ENCODE measurements at places on chromosomes 2 and 18. TPM values are rescaled to one million over a fixed set of nuclear protein-coding genes. Genes with fewer than 3 reads are reported as not detected.

The SCYGR6 gene
- not detected for total RNA-seq

DNA sequence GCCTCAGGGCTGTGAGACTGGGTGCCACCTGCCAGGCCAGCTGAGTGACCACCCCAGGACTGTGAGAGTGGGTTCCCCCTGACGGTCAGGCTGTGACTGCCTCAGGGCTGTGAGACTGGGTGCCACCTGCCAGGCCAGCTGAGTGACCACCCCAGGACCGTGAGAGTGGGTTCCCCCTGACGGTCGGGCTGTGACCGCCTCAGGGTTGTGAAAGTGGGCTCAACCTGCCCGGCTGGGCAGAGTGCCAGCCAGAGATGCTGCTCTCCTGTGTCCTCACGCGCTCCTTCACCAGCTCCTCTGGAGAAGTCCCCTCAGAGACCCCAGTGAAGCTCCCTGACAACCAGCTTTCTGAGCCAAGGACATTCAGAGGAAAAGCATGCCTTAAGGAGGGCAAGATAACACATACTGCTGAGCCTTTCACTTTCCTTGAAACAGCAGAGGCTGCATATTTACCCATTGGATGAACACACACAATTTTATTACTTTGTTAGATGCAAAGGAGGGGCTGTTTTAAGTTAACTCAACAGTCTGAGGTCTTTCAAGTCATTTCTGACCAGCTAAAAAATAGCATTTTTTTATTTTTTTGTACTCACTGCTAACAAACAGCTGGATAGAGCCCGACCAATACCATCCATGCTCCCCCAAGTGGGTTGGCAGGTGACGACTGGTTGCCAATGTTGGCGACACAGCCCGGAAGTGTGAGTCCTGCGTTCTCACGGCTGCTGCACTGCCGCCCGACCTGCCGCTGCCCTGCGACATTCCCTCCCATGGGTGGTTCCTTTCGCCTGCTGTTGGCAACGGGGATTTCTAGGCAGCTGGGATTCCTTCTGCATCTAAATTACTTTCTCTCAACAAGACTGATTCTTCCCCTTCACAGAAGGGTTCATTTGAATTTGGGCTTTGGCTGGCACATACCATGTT, 70.7 kb downstream of the NDUFA10 start:
- no peak for DNase-seq

The ICOS gene
- 0.17 TPM for total RNA-seq

- no peak for DNase-seq
Measured at GRCh38 chr2:112833976-112834375, 2.6 kb downstream of the IL1B start.

The PTH2R gene
- total RNA-seq, result 1.5 TPM

The SP9 gene
- total RNA-seq, result not detected

The AGXT gene
- total RNA-seq, result 254 TPM

- DNase-seq, result no peak
Measured at GRCh38 chr2:221958224-221958623, 340.6 kb downstream of the PAX3 start.

- no peak for DNase-seq
Measured at GRCh38 chr2:45652090-45653031, 886 bp downstream of the PRKCE start.

DNA sequence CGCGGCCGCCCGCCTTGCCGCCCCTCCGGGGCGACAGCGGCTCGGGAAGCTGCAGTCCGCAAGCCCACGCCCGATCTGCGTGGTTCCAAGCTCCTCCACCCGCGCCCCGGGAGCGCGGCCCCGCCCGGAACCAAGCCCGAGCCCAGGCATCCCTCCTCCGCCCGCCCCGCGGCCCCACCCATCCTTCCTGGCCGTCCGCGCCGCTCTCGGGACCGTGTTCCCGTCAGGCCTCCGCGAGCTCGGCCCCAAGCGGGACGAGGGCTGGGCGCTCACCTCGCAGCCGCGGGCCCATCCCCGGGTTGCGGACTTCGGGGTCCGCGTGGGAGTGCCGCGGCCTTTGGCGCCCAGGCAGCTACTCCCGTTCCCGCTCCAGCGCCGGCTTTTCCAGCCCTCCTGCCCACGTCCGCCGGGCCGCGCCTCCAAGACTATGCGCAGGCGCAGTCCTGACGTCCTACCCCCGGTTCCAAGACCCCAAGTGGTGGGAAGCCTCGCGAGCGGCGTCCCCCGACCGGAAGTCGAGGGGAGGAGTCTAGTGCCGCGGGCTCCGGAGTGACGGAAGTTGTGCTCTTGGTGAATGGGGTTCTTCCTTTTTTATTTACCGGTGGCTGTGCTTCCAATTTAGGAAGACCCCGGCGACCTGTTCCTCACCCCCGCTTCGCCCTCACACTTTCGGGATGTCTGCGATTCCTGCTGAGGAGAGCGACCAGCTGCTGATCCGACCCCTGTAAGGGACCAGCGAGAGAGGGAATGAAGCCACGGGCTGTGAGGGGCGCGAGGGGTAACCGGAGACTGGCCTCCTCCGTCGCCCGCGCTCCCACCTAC, at the start of the genes CPSF3 and ITGB1BP1:
Gene CPSF3 (plus strand): TSS at position 555 of the 822 bp plus-strand sequence. CDS start 120 bp downstream, at position 675.
Gene ITGB1BP1 (minus strand): TSS at position 429 of the 822 bp plus-strand sequence. CDS start 4,831 bp downstream, outside the sequence.
- peak; percentile 94 for DNase-seq

DNA sequence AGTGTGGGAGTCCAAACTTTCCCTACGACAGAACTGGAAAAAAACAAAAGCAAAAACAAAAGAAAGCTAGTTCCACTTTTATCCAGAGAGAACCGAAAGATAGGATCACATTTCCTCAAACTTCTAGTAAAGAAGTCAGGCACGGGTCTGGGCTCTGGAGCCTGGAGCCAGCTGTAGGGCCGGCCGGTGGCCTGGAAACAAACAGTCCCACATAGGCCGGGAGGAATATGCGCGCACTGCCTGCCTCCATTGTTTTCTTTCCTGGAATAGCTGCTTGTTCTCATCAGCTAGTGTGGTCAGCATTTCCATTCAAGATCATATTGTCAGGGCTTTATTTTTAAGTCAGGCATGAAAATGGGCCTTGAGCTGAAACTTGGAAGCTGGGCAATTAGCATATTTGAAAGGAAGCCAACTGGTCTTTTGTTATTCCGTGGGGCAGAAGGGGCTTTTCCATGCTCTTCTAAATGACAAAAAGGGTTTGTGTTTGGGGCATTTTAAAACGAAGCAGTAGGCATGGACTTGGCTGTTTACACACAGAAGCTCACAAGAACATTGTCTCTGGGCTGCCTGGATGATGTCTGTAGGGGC, 58.7 kb upstream of the RFX8 start:
- no peak for DNase-seq

The GAL3ST2 gene
- total RNA-seq, result 0.33 TPM

The CCDC74B gene
- 0.09 TPM for total RNA-seq

DNA sequence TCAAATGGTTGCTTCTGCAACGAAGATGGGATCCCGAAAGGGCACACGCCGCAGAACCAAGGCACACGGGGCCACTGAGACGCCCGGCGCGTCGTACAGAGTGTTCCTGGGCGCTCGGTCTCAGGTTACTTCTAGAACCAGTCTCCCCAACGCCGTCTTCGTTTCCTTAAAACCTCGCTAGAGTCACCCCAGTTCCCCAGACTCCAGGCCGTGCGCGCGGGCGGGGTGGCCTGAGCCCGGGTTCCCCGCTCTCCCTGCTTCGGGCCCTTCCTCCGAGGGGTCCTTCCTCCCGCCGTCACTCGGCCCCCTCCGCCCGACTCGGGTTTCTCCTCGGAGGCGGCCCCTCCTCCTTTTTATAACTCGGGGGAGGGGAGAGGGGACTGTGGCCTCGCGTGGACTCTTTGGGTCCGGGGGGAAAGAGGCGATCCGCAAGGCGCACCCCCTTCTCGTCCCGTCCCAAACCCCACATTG, 774 bp upstream of the FZD7 start:
- peak; percentile 57 for DNase-seq

The FAM237A gene
- not detected for total RNA-seq

GRCh38 chr2:240277073-240277806, 136.8 kb upstream of the OTOS start:
- DNase-seq, result no peak

- DNase-seq, result no peak
Measured at GRCh38 chr2:189268763-189269162, 89.2 kb upstream of the COL5A2 start.

DNA sequence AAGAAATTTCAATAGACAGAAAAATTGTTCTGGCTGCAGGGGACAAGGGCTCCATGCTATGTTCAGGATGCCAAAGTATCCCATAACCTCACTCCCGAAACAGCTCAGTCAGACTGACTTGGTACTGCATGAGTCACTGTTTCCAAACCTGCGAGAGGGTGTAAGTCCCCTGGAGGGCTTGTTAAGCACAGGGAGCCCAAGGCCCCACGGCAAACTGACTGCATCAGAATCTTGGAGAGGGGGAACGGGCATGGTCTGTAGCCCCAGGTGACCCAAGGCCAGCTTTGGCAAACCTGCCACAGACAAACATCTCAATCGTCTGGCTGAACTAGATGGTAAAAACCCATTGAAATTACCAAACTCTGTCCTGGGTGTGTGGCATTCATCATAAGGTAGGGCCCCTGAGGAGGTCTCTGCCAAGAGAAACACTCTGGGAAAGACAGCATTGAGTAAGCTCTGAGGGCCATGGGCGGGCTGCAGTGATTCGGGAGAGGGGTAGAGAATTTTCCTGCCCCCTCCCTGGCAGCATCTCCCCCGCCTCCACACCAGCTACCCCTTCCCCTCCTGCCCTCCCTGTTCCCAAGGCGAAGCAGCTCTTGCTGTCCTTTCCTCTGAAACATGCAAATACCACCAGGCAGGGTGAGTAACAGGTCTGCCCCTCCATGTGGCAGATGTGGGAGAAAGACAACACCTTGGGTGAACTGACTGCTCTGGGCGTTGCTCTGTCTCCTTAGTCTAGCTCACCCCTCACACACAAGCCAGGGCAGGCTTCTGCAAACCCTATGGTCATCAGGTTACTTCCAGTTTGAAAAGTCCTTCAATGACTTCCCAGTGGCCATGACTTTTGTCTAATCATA, 274.7 kb upstream of the SIX2 start:
- no peak for DNase-seq

GRCh38 chr2:176072951-176073904, 10.5 kb downstream of the EVX2 start:
- DNase-seq, result no peak

The ALK gene
- not detected for total RNA-seq

- no peak for DNase-seq
Measured at GRCh38 chr2:234309431-234309830, 187.4 kb downstream of the ARL4C start.

DNA sequence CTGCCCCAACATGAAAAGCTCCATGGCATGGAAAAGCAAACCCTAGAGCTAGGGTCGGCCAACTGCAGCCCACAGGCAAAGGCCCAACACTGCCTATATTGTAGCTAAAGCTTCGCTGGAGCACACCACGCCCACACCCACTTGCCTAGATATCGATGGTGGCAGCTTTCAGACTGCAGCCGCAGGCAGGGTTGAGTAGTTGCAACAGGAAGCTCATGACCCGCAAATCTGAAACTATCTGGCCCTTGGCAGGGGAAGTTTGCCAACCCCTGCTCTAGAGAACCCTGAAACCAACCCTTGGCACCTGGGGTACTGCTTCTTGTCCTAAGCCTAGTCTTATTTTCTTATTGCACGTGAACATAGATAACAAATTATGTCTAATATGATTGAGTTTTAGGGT, 250.0 kb downstream of the SOX11 start:
- DNase-seq, result no peak

The CD8B gene
- 1.0 TPM for total RNA-seq

- no peak for DNase-seq
Measured at GRCh38 chr18:41370740-41371139, 584.3 kb upstream of the PIK3C3 start.

GRCh38 chr2:186327251-186327868, 158.7 kb upstream of the ZC3H15 start:
- no peak for DNase-seq

- no peak for DNase-seq
Measured at GRCh38 chr18:1914489-1914888, 656.8 kb downstream of the METTL4 start.

GRCh38 chr2:199757233-199757870, 93.6 kb downstream of the FTCDNL1 start:
- no peak for DNase-seq

DNA sequence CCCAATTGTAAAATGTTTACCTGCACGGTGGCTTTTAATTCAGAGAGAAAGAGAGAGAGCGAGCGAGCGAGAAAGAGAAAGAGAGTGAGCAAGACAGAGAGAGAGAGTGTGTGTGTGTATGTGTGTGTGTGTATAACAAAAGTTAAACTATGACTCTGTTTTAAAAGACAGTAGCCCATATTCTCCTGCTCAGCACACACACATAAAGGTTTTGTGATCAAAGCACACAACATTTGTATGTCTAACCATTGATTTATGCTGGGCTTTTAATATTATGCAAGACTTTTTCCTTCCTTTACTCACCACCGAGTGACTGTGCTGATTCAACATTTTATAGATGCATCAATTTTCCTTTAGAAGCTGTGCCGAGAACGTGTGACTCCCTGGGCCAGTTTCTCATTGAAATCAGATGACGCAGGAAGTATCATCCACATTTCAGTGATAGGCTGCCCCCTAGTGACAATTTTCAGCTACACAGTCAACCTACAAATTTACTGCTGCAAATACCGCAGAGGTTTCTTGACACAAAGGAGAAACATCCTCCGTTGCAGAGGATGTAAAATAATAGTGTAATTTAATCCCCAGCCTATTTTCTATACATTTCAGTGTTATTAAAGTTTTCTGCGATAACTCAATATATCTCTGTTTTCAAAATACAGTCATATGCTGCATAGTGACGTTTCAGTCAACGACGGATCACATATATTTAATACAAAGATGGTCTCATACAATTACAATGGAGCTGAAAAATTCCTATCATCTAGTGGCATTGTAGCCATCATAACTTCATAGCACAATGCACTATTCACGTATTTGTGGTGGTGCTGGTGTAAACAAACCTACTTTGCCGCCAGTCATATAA, 165.9 kb upstream of the TANK start:
- DNase-seq, result peak; percentile 65

The DTNB gene
- 3.8 TPM for total RNA-seq

The ZNF804A gene
- 0.37 TPM for total RNA-seq

DNA sequence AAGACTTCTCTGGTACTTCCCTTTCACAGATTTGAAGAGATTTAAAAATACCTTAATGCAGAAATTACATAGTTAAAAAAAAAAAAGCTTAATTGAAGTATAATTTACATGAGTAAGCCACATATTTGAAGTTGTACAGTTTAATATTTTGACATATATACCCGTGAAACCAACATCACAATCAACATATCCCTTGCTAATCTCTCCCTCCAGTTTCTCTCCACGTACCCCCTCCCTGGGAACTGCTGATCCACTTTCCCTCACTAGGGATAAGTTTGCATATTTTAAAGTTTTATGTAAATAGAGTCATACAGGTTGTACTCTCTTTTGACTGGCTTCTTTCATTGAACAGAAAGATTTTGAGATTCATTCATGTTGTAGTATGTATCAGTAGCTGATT, 22.4 kb downstream of the EMILIN2 start:
- DNase-seq, result no peak

GRCh38 chr18:48488388-48488850, 50.4 kb upstream of the CTIF start:
- DNase-seq, result peak; percentile 66

The C2orf80 gene
- total RNA-seq, result not detected

DNA sequence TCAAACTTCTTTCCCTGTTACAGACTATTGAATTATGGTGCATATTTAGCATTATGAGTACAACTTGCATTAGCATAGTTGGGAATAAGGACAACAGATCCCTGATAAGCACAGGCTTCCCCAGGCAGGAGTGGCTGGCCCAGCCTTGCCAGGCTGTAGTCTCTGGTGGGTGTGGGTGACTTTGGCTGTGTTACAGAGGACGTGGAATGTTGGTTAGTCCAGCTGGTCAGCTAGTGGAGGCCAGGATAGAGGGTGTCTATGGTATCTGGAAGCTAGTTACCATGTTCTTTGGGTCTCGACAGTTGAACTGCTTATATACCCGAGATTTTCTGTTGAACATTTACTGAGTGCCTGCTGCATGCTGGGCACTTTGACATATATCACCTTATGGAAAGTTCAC, 4.7 kb downstream of the SH3RF3 start:
- no peak for DNase-seq

Data from liver (tissue), 10 donors.